ENCODE measurements at places on chromosomes 2 and 18.
A peak's percentile ranks its signal among the peaks of the same experiment; 100 is the strongest.

GRCh38 chr2:187404431-187405110 lies 43.5 kb downstream of the CALCRL start:
- DNase-seq: no peak

GRCh38 chr2:240589375-240589774 lies 2.8 kb downstream of the CAPN10 start:
- DNase-seq: no peak

GRCh38 chr18:54919412-54919811 lies 39.8 kb downstream of the CCDC68 start:
- no peak for DNase-seq

DNA sequence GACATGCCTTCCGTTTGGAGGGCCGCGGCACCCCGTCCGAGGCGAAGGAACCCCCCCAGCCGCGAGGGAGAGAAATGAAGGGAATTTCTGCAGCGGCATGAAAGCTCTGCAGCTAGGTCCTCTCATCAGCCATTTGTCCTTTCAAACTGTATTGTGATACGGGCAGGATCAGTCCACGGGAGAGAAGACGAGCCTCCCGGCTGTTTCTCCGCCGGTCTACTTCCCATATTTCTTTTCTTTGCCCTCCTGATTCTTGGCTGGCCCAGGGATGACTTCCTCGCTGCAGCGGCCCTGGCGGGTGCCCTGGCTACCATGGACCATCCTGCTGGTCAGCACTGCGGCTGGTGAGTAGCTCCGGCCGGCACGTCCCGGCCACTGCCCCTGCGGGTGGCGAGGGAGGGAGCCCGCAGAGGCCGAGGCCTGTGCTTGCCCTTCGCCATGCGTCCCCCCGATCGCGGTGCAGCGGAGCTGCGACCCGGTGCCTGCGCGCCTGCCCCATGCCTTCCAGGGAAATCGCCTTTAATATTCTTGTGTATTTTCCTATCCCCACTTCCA lies 1.2 kb downstream of the BMPR2 start:
- DNase-seq: no peak

GRCh38 chr2:233556881-233557736 lies 9.5 kb downstream of the USP40 start:
- no peak for DNase-seq

GRCh38 chr2:163475815-163476214 lies 260.0 kb downstream of the FIGN start:
- DNase-seq: no peak

DNA sequence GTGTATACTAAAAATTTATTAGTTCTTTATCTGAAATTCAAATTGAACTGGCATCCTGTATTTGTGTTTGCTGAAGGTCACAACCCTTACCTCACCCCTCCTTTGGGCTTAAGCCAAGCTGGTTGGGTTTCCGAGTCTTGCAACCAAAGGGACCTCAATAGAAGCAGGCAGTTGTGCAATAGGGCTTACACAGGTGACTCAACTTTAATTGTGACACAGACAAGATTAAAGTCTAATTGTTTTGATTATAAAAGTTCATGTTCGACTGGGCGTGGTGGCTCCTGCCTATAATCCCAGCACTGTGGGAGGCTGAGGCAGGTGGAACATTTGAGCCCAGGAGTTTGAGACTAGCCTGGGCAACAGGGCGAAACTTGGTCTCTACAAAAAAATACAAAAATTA lies 71.5 kb downstream of the RAB31 start:
- DNase-seq: no peak

- no peak for DNase-seq
Observed at GRCh38 chr2:10891848-10892247, 19.9 kb upstream of the KCNF1 start.

DNA sequence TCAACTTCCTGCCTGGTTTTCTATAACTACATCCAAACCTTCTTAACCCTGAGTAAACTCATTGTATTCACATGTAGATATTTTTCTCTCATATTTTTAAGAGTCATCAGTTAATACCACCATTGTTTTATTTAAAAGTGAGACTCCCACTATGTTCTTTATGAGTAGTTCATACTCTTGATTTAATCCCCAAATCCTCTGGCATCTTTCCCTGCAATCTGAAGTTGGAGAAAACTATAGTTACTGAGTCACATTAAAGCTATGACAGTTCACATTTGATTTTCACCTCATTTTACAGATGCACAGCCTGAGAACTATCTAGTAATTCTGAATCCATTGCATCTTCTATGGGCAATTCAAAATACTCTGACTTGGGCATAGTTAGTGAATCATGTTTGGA lies 1358.7 kb upstream of the NRXN1 start:
- no peak for DNase-seq

GRCh38 chr2:32061973-32062861 lies 1.1 kb upstream of the SPAST start:
- peak; percentile 53 for DNase-seq
